ENCODE measurements at places on chromosomes 1 and 21.
A peak's percentile ranks its signal among the peaks of the same experiment; 100 is the strongest.

GRCh38 chr1:32683397-32683796 is 19.2 kb downstream of the SYNC start:
- DNase-seq, result no peak

DNA sequence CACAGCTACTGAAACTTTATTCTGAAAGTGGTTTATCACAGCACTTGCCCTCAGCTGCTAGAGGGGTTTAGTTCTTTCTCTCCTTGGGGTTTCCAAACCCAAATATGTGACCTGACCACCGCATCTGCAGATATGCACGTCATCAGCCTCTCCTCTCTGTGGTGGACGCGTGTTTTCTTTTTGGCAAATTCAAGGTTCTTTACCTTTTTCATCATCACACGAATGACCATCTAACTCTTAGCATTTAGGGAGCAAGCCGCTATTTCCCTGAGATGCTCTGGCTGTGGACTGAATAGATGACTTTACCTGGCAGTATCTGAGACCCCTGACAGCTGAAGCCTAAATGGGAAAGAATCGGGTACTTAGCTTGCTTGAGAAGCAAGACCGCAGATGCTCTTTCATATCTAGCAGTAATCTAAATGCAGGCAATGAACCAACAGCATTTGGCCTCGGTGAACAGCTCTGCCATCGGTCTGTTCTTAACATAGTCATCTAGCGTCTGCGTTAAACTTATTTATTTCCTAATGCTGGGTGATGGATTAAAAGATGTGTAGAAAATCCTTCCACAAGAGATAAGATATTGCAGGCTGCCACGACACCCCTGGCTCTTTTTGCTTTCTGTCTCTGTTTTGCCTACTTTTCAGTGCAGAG is 463.4 kb downstream of the CAMTA1 start:
- no peak for DNase-seq

- DNase-seq, result peak; percentile 70
These were observed at the start of gene SH2D5 for GRCh38 chr1:20732588-20733359. Gene SH2D5 (minus strand): TSS chr1:20732703. CDS start chr1:20728044, 4,659 bp downstream.

DNA sequence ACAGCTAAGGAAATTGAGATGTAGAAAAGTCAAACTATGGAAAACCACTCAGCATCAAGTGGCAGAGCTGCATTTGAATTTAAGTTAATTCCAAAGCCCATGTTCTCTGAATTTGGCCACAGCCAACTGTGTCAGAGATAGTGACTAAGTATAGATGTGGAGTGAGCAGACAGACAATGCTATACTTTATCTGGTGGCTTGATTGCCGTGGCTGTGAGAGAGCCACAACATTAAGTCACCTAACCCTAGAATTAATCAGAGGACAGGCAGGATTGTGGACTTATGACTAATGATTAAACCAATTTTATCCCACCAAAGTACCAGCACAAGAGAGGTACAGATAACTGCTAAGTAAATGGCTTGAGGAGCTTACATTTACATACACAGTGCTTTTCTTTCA is 209.8 kb downstream of the TPR start:
- no peak for DNase-seq

- DNase-seq, result no peak
These were observed 46.7 kb downstream of the H3-3A start for GRCh38 chr1:226108935-226109828.

- DNase-seq, result no peak
These were observed 53.4 kb downstream of the TMPRSS15 start for GRCh38 chr21:18350216-18350615.

DNA sequence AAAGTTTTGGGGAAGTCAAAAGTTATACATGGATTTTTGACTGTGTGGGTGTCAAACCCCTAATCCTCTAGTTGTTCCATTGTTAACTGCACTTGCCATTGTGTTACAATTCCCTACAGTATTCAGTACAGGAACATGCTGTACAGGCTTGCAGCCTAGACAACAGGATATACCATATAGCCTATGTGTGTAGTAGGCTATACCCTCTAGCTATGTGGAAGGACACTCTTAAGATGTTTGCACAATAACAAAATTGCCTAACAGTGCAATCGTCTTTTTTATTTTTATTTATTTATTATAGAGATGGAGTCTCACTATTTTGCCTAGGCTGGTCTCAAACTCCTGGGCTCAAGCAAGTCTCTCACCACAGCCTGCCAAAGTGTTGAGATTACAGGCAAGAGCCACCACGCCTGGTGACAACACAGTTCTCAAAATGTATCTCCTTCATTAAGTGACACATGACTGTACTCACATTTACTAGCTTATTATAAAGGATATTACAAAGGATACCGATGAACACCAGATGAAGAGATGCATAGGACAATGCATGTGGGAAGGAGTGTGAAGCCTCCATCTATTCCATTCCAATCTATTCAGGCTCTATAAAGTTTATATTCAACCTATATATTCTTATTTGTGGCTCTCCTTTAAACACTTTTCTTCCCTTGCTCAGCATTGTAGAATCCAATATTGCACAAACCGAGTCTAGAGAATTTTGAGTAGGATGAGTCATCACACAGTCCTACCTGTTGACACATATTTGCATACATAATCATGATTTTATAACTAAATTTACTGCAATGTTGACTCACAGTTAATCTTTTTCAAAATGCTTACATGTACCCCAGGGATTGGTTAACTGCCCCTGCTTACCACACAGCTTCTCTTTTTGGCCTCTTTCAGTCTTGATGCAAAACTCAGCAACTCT is 28.4 kb upstream of the CEP350 start:
- no peak for DNase-seq

DNA sequence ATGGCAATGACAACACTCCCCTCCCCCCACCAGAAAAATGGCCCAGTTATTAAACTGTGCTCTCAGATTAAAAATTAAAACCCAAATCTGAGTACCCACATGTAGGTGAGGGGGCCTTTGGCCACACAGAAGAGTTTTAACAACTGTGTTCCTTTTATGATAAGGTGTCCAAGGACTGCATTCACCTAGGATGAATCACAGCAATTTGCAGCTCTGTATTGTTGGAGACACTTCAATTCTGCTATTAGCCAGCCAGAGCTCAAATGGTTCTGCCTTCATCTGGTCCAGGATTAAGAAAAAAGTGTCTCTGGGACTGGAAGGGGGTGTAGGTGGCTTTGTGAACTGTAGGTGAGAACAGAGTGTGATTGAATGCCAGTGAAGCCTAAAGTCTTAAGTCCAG is 43.3 kb upstream of the DIRAS3 start:
- no peak for DNase-seq

DNA sequence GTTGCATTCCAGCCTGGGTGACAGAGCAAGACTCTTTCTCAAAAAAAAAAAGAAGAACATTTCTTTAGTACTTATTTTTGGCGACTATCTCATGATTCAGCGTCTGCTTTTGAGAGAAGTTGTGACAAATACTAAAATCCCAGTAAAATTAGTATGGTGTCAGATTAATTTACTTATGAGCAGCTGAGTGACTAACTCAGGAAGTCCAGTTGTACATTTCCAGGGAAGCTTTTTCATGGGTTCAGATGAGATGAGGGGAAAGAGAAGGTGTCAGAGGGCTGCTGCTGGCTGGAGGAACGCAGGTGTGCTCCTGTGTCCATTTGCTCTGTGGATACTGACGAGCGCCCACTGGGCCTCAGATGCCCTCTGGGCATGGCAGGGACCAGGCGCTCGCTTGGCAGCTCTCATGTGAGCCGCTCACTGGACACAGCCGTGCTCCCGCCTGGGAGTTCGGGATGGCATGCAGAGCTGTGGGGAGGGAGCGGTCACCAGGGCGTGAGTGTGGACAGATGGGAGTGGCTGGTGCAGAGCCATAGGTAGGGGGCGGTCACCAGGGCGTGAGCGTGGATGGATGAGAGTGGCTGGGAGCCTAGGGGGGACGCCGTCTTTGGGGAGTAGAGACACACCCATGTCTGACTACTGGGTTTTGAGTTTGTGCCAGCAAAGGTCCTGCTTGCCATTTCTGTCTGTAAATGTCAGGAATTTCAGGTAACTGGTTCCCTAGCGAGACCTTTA is 55.0 kb downstream of the ADARB1 start:
- DNase-seq, result no peak

DNA sequence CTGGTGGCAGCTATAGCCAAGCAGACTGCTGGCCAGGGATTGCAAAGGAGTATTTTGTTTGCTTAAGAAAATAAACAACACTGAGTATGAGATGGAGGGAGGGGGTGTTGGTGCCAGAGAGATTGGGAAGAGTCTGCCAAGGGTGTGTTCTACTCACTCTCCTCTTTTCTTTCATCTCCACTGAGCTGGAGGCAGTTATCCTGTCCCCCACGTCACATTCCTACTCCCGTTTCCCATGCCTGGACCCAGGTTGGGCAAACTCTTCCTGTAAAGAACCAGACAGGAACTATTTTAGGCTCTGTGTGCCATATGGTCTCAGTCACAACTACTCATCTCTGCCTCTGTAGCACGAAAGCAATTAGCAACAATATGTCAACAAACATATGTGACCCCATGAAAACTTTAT is 1.4 kb upstream of the IL24 start:
- no peak for DNase-seq

DNA sequence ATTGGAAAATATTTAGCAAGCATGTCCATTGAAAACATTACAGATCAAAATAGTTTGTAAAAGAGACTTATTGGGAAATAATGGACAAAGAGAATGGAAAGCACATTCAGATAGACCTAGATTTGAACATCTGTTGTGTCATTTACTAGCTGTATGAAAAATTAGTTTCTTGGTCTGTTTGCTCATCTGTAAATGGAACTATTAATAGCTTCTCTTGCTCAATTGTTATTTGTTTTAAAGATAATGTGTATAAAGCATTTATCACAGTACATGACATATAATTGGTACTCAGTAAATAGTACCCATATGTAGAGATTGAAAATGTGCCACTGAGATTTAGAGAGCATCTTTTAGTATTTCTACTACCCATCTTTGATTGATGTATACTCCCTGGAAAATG is 25.9 kb downstream of the RPAP2 start:
- no peak for DNase-seq

DNA sequence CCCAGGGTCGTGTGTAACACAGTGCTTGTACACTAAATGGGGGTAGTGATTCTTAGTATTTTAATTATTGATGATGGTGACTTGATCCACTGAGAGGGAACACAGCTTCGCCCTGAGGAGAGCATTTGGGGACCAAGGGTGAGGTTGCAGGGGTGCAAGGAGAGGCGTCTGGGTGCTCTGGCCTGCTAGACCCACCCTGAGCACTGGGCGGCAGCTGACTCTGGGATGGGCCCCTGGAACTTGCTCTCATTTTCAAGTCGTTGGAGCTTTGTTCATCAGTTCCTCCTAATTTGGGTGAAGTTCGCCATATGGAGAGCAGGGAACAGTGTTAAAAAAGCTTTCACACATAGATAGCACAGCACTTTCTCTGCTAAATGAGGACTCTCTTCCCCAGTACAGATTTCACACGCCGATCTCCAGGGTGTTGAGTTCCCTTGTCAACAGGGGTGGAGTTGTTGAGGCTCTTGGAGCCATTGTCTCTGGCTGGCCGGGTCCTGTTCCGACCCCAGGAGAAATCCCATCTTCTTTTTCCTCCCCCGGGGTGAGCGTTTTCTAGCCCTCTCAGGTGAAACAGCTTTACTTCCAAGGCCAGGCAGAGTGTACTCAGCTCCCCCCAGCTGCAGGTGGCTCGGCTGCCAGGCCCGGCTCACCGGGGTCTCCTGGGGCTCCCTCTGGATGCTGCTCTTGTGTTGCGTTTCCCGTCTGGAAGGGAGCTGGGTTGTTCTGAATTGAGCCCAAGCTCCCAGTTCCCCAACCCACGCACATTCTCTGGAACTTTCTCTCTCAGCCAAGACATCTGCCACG is 367.4 kb downstream of the RPS6KC1 start:
- no peak for DNase-seq

Measured in activated T-cell treated with anti-CD3 and anti-CD28 coated beads for 48 hours (primary cell).